ENCODE measurements at places on chromosomes 12 and 14.

- no peak for DNase-seq
Measured at GRCh38 chr14:93308686-93309345, 24.0 kb downstream of the BTBD7 start.

- no peak for DNase-seq
Measured at GRCh38 chr12:55970775-55971174, 3.1 kb upstream of the RAB5B start.

DNA sequence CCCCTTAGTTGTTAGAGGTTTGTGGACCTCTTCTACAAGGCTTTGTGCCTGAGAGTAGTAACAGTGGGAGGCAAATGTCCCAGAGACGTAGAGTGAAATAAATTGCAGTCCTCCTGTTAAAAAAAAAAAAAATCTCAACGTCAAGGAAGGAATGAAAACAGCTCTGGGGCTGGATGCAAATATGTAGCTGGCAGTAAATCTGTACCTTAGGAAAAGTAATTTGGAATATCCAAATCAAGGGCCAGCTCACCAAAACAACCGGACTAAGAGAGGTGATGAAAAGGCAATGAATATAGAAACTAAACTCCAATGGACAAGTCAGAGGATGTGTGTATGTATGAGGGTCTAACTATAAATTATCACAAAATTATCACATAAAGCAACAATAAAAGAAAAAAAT is 27.0 kb downstream of the SINHCAF start:
- no peak for DNase-seq

GRCh38 chr12:106084014-106084671 is 54.6 kb downstream of the NUAK1 start:
- no peak for DNase-seq

- no peak for DNase-seq
Measured at GRCh38 chr12:109467978-109468676, 9.0 kb downstream of the KCTD10 start.

GRCh38 chr14:59695198-59695597 is 118.6 kb upstream of the CCDC175 start:
- no peak for DNase-seq

DNA sequence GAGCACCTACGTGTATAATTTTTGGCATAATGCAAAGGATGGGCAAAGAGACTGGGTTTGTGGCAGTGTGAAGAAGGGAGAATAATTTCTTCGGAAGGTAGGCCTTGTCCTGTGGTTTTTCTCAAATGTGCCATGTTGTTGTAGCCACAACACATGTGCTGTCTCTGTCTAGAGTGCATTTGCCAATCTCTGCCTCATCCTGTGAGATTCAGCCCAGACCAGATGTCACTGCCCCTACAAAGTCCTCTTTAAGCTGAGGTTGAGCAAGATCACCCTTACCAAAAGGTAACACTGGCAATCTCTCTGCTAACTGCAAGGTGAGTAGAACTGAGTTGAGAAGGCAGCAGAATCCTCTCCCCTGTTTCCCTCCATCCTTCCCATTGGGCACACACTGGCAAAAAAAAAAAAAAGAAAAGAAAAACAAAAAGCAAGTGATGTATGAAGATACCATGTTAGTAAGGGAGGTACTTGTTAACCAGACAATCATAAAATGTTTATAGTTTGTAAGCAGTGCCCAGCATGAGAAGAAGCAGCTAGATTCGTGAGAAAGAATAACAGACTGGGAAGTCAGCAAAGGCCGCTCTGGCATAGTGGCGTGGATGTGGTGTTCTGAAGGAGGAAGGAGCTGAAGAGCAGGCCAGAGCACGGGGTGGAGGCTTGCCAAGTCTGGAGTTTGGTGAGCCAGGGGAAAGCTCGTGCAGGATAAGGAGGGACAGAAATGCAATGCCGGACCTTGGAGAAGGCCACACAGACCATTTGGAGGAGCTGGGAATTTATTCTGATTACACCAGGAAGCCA is 18.9 kb downstream of the DYRK2 start:
- DNase-seq = no peak

DNA sequence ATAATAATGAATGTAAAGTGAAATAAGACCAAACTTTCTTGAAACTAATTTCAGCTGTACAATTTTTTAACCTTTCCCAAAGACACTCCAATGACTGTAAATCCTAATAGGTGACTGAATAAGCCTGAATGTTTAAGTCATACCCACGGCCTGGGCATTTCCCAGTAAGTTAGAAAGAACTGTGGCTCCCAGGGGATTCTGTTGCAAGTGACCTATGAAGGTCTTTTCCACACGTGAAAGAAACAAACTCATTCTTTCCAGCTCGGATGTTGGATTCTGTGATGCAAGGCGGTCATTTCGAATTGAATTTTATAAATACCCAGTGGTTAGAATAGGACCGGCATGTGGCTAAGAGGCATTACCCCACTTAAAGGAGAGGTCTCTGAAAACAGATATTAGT is 1134.4 kb downstream of the GALC start:
- DNase-seq = no peak

All from fibroblast of the conjunctiva (primary cell).